Stimulated activated CD4-positive, alpha-beta T cell treated with anti-CD3 and anti-CD28 coated beads, Interleukin-1b, Interleukin-23, amount 100 ng/mL, for 1 hour (primary cell): ENCODE measurements at places on chromosomes 7 and 10.

DNA sequence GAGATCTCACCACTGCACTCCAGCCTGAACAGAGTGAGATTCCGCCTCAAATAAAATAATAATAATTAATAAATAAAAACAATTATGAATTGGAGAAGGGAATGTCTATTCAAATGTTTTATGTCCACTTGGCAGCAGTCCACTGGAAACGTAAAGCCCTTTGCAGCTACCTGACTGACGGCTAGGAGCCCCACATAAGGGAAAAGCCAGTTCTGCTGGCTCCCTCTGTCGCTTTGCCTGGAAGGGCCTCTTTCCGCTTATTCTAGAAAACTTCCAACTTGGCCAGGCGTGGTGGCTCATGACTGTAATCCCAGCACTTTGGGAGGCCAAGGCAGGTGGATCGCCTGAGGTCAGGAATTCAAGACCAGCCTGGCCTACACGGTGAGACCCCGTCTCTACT is 6.1 kb upstream of the TNS3 start:
- no peak for DNase-seq

DNA sequence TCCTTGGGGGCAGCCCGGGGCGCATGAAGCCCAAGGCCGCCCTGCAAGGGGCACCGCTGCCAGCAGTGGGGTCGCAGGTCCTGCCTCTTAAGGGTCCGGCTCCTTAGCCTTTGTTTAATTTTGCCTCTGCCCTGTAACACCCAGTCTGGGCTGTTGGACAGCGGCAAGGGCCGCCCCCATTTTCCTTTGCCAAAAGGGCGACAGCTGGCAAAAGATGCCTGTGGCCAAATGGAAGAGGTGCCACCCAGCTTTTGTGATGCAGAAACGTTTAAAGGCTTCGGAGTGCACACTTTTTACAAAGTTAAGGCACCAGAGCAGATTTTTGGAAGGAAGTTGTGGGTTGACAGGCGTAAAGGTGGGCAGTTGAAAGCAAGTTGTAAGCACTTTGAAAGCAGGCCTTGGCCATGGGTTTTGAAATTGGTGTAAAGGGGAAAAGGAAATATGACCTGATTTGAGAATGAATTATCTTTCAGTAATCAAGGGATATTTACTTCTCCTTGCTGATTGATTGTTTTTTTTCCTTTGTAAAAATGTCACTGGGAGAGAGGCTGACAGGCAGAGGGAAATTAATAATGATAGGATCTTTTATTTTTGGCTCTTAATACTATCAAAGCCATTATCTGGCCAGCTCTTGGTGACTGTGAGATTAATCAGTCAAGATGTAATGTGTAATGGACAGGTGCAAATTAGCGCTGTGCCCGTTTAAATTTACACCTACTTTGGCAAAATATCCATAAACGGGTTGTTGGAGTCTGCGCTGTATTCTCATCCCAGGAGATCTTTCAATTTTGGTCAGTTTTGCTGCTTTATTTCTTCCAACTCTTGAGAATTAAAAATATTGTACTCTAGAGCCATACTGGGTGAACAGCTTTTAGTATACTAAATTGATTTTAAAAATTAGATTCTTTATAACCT is 1.2 kb downstream of the CASD1 start:
- DNase-seq = peak; percentile 0

- DNase-seq = no peak
Measured at GRCh38 chr10:104862-105565, 30.2 kb upstream of the ZMYND11 start.

DNA sequence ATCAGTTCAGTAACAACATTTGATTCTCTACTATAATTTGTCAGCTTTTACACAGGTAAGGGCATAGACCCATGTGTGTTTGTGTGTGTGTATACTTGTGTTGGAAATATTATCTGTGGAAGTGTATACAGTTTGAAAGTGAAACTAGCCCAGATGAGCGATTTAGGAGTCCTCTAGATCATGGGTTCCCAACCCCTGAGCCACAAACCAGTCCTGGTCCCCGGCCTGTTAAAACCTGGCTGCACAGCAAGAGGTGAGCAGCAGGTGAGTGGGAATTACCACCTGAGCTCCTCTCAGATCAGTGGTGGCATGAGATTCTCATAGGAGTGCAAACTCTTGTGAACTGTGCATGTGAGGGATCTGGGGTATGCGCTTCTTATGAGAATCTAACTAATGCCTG is 1221.5 kb upstream of the SORCS1 start:
- DNase-seq = no peak
